ENCODE measurements at places on chromosomes 4 and X.

- DNase-seq = no peak
Observed at GRCh38 chr4:105106426-105106825, 40.2 kb upstream of the TET2 start.

- DNase-seq = no peak
Observed at GRCh38 chr4:84497504-84498202, 1.4 kb downstream of the NKX6-1 start.

- DNase-seq = no peak
Observed at GRCh38 chr4:105210916-105211315, 64.2 kb downstream of the TET2 start.

GRCh38 chrX:77428551-77428950, 18.6 kb upstream of the FGF16 start:
- DNase-seq = no peak

GRCh38 chr4:1780435-1780834, 12.7 kb upstream of the FGFR3 start:
- DNase-seq = no peak

DNA sequence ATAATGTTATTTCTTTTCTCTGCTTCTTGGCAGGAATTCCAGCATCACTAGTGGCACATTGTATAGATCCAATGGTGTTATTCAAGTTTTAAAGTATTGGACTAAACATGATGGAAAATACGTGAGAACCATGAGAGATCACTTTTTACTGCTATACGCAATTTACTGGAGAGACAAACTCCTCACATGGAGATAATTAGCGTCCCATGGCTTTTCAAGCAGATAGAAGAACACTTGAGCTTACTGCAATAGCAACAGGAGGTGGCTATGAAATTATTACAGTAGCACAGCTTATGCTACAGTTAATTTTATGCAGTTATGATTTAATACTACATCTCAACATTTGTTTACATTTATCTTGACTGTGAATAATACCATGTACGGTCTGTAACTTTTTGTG, 11.9 kb upstream of the TMEM185A start:
- DNase-seq = no peak

- DNase-seq = no peak
Observed at GRCh38 chr4:49044270-49044669, 58.2 kb downstream of the CWH43 start.

DNA sequence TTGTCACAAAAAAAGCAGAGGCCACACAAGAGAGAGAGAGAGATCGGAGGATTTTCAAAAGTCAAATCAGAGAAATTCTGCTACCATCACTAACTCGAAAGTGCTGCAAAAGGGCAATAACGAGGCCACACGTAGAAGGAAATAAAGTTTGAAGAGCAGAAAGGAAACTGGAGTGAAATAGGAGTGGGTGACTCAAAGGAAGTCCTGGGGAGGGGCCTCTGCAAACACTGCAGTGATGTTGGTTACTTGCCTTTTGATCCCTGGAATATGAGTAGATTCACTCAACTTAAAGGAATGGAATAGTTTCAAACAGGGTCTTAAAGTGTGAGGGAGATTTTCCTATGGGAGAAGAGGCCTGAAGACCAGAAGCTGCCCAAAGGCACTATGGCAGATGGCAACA, 663.4 kb upstream of the LCORL start:
- no peak for DNase-seq

- DNase-seq = no peak
Observed at GRCh38 chr4:103450693-103451092, 252.6 kb upstream of the CENPE start.

DNA sequence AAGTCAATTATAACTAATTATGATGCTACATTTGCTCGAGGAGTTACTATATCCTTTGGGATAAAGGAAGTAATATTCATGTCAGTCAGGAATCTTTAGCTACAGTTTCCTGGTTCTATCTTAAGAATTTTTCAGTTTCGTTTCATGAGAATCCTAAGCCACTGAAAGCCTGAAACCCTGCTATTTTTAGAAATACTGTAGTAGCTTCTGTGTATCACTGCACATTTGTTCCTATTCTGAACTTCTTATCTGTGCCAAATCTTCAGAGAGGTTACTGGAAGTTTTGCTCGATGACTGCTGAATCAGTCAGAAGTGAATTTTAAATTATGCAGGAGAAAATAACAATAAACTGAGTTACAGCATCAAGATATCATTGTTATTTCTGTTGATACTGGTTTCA, 249.2 kb downstream of the TENM3 start:
- DNase-seq = no peak

DNA sequence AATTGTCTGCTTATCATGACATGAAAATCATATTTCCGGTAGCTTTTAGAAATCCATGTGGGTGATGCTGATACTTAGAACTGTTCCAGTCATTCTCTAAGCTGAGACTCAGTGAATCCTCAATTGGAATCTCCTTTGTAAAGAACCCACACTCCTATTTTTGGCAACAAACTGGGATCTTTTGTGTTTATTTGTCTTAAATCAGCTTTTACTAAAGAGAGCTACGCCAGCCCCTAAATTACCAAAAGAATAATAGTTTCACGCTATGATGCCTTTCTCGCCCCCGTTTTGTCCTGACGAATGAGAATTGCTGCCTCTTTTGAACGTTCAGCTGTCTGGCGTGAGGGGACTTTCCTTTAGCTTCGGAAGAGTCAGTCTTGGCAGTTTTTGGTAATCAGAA, 195.9 kb downstream of the SHOX start:
- DNase-seq = no peak

DNA sequence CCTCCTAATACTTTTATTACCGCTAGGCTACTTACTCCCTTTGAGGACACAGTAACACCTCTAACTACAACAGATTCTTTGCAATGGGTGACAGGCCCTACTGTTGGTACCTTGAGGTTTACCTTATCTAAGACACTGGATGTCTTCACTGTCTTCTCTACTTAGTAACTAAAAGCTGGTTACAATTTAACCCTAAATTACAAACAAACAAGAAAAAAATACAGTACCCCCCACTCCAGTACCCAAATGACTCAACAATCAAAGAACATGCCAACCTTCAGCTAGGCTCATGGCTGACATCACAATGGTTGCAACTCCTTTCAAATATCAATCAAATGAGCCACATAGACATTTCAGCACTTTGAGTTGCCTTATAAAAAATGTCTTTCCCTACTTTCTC, 198.0 kb downstream of the GUCY2F start:
- DNase-seq = no peak

- no peak for DNase-seq
Observed at GRCh38 chr4:20418861-20419451, 167.3 kb downstream of the SLIT2 start.

DNA sequence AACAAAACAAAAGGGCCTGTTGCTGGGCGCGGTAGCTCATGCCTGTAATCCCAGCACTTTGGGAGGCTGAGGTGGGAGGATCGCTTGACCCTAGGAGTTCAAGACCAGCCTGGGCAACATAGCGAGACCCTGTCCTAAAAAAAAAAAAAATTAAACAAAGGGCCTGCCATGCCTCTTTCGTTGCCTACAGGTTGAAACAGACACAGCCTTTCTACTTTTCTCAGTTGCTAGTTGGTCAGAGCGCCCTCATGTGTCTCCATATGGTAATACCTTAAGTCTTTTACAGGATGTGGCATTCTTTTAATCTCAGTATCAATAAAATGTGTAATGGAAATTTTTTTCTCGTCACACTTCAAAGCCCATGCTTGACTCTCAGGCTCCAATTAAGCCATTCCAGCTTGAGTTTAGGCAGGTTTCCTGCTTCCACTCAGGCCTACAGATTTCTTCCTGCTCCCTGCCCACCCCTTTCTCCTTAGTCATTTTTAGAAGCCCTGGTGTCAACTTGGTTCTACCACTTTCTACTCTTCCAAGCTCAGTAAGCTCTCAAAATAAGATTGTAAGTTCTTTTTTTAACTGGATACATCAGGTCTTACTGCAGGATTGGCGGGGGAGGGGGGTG, 4.6 kb upstream of the SOWAHD start:
- DNase-seq = peak; percentile 13

- DNase-seq = no peak
Observed at GRCh38 chr4:41611881-41612871, 74.2 kb downstream of the LIMCH1 start.

- DNase-seq = no peak
Observed at GRCh38 chr4:77152421-77152820, 4.6 kb upstream of the CCNG2 start.

DNA sequence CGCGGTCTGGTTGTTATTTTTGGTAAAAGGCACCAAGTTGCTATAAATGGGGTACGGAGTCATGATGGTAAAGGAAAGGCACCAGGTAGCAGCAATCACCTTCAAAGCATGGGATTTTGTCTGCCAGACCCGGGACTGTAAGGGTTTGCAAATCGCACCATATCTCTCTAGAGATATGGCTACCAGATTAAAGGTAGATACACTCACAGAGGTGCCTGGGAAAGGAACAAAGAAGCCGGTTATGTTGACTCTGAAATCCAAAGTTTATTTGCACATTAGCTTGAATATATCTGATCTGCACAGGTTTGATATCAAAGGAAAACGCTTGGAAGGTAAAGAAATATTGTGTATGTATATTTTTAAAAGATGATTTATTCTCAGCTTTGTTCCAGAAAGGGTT, 4.6 kb downstream of the CCKAR start:
- DNase-seq = no peak

- DNase-seq = no peak
Observed at GRCh38 chr4:114900934-114901333, 212.5 kb downstream of the NDST4 start.

DNA sequence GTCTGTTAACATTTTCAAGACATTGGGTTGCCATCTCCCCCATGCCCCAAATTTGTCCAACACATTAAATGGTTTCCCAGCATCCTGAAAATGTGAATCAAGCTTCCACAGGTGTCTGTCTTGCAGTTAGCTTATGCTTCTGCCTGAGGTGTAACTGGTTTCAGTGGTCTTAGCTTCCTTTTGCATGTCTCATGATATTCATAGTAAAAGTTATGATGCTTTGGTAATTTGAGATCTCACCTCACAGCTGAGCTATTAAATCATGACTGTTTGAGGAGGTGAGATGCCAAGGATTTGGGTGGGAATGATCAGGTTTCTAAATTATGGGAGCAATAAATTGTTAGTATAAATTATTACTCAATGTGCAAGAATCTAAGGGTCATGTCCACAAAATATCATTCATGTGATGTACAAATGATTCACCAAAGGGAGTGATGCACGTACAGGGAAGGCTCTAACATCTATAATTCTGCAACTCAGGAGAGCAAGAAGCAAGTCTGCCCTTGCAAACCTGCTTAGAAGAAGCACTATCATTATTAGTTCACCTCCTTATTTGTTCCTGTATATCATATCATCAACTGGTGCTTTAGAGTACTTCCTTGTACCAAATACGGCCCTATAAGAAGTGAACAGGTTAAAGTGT, 17.1 kb upstream of the RAI2 start:
- DNase-seq = no peak

DNA sequence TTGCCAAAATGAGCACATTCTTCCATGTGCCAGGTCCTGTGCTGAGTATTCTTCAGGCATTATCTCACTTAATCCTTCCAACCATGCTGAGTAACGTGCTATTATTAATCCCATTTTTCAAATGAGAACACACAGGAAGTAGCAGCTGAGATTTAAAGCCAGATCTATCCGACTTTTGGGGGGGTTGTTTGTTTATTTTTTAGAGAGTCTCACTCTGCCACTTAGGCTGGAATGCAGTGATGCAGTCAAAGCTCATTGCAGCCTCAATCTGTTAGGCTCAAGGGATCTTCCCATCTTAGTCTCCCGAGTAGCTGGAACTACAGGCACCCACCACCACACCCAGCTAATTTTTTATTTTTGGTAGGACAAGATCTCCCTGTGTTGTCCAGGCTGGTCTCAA, 55.5 kb upstream of the TRIM2 start:
- no peak for DNase-seq

- no peak for DNase-seq
Observed at GRCh38 chr4:158250321-158250720, 40.0 kb downstream of the TMEM144 start.

DNA sequence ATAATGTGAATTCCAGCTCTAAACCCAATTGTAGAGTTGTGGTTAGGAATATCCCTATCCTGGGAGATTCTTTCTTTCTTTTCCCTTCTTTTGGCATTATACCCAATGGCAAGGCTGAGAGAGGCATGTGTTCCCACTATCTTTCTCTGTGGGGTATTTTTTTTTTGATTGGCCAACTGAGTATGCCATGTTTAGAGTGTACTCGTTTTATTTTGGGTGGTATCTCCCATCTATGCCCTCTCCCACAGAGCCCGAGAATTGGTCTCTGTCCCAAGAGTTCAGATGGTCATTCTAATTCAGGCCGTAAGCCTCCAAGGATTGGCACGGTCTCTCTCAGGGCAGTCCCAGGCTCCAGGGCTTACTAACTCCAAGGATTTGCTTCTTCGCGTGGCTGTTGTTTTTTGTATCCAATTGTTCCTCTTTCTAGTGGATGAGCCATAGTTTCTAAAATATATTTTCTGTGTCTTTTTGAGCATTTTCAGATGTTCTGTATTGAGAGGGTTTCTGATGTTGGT, 198.8 kb downstream of the SLC4A4 start:
- DNase-seq = no peak

DNA sequence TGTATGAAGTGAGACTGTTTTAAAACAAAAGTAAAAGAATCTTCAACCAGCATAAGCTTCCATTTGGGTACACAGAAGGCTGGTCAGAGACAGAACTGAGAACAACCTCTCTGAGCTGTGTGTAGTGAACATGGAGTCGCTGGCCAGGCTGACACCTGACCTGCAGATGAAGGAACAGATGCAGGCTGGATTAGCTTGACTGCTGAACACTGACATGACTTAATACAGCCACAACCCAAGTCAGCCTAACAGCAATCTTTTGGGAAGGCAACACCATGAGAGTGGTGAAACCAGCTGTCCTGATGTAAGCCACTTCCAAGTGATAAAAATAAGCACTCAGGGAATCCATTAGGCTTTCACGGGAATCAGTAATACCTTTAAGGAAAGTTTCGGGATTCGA, 10.1 kb downstream of the SCARB2 start:
- DNase-seq = no peak

GRCh38 chrX:48848847-48849246, 13.4 kb upstream of the PCSK1N start:
- no peak for DNase-seq

- no peak for DNase-seq
Observed at GRCh38 chr4:30619679-30620078, 100.5 kb upstream of the PCDH7 start.

DNA sequence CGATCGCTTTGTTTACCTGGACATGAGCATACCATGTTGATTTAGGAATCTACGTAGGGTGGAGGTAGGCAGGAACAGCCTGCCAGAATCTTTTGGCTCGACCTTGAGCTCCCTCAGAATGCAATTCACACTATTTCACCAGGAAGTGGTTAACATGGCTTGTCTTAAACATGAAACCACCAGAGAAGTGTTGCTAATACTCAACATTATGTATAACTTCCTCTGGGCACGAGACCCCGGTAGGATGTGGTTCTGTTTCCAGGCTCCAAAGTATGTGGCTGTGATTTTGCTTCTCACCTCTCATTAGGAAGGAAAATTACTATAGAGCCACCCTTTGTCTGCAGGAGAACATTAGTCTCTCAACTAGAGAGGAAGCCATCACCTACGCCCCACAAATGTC, 59.0 kb upstream of the VCX3B start:
- DNase-seq = no peak

DNA sequence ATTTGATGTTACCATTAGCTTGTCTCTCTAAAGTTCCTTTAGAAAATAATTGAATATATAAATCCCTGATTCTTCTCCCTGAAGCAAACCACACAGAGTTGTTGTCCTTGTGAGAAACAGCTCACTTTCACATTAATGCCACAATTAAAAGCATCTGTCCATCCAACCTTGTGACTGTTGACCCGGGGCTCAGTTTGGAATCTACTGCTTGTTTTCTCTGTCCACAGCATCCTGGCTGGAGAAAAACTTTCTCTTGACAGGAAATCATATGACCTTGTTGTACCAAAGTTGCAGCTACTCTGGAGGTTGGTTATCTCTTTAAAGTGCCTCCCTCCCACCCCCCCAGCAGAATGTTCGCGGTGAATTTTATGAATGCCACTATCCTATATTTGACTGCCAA, 3.1 kb downstream of the PRKG2 start:
- DNase-seq = no peak
